ENCODE measurements at places on chromosomes 2 and 18.

GRCh38 chr2:73856214-73856613 is 27.5 kb downstream of the STAMBP start:
- DNase-seq: no peak

GRCh38 chr18:28091197-28091596 is 85.7 kb downstream of the CDH2 start:
- no peak for DNase-seq

- no peak for DNase-seq
These were observed 195.8 kb downstream of the MTX2 start for GRCh38 chr2:176464886-176465564.

GRCh38 chr2:170022692-170023091 is 155.3 kb upstream of the MYO3B start:
- no peak for DNase-seq

GRCh38 chr18:47168913-47169312 is 7.3 kb downstream of the IER3IP1 start:
- no peak for DNase-seq

DNA sequence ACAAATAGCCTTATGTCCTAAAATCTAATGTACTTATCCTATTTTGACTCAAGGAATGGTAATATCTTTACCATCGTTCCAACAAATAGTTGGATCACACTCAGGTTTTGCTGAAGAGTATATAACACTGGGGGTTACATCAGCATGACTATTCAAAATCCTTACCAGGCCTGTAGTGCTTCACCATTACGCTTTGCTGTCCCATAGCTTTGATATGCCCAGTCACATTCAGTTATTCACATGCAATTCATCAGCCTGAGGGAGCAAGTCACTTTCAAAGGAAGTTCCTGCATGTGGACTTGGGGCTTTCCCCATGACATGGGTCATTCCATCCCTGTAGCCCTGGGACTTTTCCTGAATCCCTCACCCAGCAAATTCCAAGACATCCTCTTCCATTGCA is 39.6 kb downstream of the FTCDNL1 start:
- no peak for DNase-seq

DNA sequence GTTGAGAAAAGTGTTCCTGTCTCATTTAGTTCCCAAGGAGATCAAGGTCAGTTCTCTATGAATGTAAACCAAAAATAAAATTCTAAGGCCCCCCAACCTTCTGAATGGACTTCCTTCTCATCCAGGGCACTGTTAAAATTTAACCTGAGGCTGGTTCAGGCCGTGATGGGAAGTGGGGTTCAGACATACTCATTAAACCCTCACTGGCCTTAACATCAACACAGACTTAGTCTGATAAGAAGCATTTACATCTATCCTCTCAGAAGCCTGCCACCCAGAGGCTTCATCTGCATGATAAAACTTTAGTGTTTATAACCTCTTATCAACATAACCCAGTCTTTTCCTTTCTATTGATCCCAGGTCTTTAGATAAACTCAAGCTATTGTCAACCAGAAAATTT is 22.4 kb downstream of the ITSN2 start:
- no peak for DNase-seq

DNA sequence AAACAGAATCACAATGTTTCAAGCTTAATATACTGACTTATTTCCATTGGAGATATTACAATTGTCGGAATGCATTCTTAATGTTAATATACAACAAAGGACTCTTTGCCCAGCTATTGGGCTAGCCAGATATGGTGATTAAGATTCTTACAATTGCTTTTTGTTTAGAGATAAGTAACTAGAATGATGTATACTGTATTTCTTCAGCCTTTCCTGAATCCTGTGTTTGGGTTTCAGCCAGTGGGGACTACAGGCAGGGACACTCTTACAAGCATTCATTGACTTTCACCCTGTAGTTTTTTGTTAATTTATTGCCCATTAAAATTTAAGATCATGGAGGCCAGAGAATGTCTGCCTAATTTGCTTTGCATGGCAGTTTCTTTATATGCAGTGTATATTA is 254.1 kb upstream of the TMEFF2 start:
- no peak for DNase-seq

- no peak for DNase-seq
These were observed 13.0 kb downstream of the RND3 start for GRCh38 chr2:150474326-150475074.

GRCh38 chr18:28802546-28802945 is 625.6 kb upstream of the CDH2 start:
- DNase-seq: no peak

DNA sequence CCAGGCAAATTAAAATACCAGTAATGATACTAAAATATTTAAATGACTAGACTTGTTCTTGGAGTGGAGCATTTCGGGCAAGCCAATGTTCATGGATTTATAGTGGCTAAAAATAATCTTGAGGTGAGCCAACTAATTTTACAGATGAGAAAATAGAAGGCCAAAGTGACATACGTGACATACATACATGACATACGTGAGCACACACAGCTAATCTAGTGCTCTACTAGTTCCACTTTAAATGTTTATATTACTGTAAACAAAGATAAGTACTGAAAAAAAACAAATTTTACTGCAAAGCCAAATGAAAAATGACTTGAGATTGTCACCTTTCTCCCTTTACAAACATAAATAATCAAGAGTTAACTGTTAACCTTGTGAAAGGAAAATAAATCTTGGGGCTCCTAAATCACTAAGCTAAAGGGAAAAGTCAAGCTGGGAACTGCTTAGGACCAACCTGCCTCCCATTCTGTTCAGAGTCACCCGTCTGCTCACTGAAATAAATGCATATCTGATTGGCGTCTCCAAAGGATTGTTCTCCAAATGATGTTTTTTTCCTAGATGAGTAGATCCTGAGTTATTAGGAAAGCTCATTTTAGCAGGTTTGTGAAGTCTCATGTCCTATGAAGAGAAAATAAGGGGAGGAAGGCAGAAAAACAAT is 96.7 kb downstream of the PMS1 start:
- DNase-seq: no peak

GRCh38 chr2:12008425-12009061 is 262.1 kb downstream of the LPIN1 start:
- no peak for DNase-seq

GRCh38 chr2:232102380-232102779 is 140.9 kb downstream of the DIS3L2 start:
- DNase-seq: no peak

GRCh38 chr2:174663550-174663949 is 65.9 kb upstream of the WIPF1 start:
- no peak for DNase-seq

DNA sequence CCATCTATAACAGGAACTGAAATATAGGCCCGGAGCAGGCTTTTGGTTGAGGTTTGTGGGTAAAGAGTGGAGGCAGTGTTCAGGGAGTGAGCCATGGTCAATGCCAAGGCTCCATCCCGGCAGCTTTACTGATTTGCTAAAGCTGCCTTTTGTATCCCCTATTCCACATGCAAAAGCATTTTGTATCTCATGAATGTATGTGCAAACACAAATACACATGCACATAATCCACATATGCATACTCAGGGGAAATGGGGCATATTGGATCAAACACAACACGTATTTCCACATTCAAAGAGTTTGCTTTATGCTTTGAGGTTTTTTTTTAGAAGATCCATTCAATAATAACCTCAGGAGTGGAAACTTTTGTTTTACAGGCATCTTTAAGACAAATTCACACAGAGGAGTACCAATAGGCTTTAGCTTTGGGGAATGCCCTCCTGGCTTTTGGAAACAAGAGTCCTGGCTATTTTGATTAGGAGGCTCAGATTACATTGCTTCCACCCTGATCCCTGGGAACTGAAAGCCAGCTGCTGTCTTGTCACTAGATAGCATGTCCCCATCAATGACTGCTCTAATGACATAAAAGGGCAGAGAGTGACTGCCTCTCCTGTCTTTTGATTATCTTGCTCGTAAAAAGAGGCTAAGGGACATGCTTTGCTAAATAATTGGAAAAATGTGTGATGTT is 263.2 kb downstream of the EN1 start:
- DNase-seq: no peak

DNA sequence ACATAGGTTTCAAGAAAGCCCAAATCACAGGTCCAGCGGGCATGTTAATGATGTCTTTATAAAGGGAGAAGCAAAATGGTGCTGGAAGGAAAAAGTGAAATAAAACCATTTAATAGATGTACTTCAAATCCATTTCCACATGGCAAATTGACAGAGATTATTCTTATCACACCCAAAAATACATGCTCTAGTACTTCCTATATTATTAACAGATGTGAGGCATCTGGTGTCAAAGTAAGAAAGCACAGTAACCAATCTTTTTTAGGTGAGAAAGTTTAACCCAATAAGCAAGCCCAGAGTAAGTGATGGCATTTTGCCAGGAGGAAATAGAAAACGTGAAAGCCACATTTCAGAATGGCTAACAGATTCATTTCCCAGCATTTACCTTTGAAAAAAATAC is 128.0 kb downstream of the ABCA12 start:
- DNase-seq: no peak

DNA sequence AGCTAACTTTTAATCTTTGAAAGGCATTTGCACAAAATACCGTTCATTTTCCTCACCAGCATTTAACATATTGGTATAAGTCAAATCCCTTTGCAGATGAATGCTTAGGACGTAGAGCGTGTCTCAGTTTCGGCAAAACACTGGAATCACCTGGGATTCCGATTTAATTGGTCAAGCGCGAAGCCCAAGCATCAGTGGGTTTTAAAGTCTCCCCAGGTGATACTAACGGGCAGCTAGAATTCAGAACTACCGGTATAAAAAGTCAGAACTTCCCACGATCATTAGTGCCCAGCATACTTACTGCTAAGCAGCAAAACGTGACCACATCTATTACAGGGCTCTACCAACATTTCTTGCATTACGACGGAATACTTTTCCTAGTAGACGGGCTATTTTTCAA is 24.6 kb downstream of the ALPK2 start:
- DNase-seq: no peak

- DNase-seq: no peak
These were observed 991.4 kb upstream of the CELF4 start for GRCh38 chr18:38557006-38557405.

DNA sequence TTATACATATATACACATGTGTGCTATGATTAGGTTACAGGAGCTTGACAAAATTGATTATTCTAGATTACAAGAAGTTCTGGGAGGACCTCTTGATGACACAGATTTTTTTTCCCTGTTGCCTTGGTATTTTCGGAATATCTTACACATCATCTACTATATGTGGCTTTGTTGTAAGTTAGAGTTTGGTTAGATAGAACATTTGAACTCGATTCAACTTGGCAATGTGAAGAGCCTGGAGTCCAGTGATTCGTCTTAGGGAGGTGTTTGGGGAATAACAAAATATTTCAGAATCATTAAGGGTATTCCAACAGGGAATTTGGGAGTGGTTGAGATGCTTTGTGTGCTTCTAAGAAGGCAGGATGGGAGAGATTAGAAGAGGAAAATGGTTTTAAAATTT is 39.3 kb upstream of the EFEMP1 start:
- no peak for DNase-seq

DNA sequence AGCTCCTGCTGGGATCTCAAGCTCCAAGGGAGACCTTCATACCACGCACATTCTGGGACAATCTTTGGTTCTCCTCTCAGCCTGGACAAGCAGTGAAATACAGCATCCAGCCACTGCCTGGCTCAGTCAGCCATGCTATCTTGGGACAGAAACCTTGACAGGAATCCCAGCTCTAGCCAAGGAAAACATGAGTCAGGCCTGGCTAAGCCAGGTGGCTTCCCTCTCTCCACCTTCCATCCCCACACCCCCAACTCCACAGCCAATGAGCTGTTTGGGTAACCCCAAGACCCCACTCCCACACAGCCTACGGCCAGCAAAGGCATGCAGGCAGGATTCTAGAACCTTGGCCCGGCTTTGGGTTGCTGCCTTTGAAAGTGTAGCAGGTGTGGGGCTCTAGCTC is 64.9 kb downstream of the MCFD2 start:
- DNase-seq: no peak

DNA sequence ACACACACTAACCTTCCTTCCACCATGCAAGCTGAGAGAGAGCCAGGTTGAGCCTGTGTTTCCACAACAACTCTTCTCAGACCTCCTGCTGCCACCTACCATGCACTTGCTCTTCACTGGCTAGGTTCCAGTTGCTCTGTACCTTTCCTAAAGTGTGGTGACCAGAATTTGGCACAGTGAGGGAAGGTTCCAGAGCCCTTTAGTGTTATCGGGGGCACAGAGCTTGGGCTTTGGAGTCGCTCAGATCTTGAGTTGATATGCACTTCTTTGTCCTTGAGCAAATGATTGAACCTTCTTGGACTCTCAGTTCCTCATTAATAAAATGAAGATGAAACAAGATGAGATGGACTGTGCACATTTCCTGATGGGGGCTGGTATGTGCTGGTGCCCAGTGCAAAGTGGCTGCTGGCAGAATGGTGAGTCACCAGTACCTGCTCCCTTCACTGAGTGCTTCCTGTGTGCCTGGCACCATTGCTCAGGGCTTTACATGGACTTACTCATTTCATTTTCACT is 47.1 kb downstream of the NEDD4L start:
- DNase-seq: no peak

- DNase-seq: no peak
These were observed 215.4 kb downstream of the KCNE4 start for GRCh38 chr2:223267160-223267951.

DNA sequence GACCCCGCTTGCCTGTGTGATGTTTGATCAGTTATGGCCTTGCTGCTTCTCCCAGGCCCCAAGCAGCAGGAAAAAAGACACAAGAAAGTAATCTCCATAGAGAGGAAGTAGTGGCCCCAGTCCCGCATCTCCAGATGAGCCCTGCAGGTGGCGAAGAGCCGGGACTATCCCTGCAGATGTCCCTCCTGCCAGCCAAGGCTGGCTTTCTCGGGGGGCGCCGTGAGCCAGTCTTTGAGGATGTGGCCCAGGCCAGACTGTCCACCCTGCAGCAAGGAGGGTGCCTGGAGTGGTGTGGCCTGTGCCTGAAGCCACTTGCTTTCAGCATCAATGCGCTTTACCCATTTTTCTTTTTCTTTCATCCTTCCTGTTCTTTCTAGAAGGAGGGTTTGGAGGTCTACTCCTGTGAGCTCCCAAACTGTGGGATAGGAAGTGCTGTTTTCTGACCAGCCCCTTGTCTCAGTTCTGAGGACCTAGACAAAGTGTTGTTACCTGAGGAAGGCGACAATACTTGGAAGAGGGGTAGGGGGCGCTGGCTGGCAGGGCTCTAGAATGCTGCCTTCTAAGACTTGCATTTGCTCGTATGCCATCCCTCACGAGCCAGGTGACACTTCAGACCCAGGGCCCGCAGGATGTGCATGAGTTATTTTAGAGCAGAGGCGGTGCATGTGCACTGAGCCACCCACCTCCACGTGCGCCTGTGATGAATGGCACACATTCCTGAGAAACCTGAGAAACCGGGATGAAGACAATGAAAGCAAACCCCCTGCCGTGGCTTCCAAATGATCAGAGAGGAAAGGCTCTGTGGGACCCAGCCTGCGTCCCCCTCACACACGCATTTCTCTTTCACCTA is 255.8 kb downstream of the FBXO15 start:
- no peak for DNase-seq

GRCh38 chr2:74080346-74080745 is 67.4 kb downstream of the BOLA3 start:
- no peak for DNase-seq

- no peak for DNase-seq
These were observed 65.1 kb upstream of the COL3A1 start for GRCh38 chr2:188909036-188909435.

- no peak for DNase-seq
These were observed 984 bp upstream of the MSH2 start for GRCh38 chr2:47401789-47402554.
